ENCODE measurements at places on chromosomes 6 and 20.

DNA sequence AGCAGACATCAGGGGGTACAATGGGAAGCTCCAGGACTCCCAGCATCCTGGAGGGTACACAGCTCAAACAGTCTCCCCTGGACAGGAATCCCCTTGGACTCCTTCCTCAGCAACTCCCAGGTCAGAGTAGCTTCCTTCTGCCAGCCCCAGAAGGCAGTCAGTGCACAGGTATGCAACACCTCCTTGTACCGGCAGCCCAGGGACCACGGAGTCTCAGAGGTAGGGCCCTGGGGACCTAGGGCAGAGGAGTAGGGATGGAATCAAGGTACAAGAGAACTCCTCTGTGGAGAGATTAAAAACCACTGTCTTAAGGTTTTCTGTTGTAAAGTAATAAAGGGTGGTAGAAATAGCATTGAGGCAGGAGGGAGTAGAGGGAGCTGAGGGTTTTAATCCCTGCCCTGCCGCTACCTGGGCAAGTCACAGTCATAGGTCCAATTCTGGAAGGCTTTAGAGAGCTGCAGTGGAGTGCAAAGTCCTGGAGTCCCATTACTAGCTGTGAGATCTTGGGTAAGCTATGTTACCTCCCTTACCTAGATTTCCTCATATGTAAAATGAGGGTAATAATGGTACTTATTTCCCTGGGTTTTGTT, 7.5 kb downstream of the TP53TG5 start:
- DNase-seq: no peak

- DNase-seq: no peak
These were observed 8.0 kb downstream of the LAMA5 start for GRCh38 chr20:62359043-62359490.

GRCh38 chr20:1388741-1389483, 3.9 kb downstream of the FKBP1A start:
- DNase-seq: no peak

DNA sequence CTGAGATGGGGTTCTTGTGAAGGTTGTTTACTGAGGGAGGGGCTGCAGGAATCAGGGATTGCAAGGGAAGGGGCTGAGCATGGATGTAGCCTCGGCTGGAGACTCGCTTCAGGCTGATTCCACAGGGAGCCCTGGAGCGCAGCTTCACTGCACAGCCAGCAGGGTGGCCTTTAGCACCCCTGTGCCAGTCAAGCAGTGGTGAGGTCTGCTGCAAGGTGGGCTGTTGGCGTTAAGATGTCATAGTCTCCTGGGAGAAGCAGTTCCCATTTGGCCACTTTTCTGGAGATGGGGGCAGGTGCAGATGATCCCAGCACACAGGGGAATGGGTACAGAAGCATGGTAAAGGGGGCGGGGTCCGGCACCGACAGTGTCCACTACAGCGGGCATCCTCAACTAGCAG, 126.3 kb downstream of the TOX2 start:
- DNase-seq: peak; percentile 7

DNA sequence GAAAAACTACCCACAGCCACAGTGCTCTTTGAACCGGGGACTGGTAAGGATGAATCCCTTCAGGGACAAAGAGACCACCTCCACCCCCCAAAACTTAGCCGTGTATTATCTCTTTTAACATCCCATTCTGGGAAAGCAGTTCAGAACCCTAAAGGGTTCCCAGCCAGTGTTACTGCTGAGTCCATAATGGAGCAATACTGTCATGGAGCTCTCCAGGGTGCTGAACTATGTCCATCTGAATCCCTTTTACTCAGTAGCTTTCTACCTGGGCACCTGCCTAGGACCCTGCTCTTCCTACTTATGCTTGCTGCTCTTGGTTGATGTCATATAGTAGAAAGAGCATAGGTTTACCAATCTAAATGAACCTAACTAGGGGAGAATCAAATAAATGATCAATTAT, 22.3 kb upstream of the SAYSD1 start:
- DNase-seq: peak; percentile 22

GRCh38 chr6:48147051-48147450, 36.1 kb upstream of the PTCHD4 start:
- DNase-seq: no peak
